Esophagus squamous epithelium (tissue), 5 donors: ENCODE measurements at places on chromosomes 2 and 18.

DNA sequence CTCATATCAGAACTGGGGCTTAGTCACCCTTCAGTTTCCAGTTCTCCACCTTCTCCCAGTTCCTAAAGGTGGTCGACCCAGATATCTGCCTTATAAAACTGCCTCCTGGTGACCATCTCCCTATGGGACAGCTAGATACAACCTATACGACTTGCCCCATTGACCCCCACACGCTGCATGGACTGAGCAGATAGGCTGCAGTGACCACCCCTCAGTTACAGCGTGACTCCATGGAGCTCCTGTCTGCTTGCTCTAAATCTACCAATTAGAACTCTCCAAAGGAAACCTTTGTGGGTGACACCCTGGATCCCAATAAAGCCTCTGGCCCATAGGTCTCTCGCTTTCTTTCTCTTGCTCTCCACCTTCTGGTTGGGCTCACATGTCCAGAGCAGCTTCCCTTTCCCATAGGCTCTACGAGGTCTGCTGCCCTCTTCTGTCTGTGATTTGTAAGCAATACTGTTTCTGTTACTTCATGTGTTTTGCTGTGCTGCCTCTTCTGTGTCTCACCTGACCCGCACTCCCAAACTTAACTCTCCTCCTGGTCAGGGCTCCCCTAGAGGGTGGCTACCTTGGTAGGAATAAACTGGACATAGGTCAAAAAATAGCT is 971.3 kb upstream of the FAM98A start:
- DNase-seq: no peak

GRCh38 chr2:88597168-88597567 is 30.1 kb downstream of the EIF2AK3 start:
- DNase-seq: no peak

- no peak for DNase-seq
These were observed 103.3 kb upstream of the OSR1 start for GRCh38 chr2:19461504-19462255.

- no peak for DNase-seq
These were observed 70.6 kb downstream of the RPE start for GRCh38 chr2:210072922-210073509.

- no peak for DNase-seq
These were observed 30.4 kb downstream of the CYTIP start for GRCh38 chr2:157413326-157414035.

DNA sequence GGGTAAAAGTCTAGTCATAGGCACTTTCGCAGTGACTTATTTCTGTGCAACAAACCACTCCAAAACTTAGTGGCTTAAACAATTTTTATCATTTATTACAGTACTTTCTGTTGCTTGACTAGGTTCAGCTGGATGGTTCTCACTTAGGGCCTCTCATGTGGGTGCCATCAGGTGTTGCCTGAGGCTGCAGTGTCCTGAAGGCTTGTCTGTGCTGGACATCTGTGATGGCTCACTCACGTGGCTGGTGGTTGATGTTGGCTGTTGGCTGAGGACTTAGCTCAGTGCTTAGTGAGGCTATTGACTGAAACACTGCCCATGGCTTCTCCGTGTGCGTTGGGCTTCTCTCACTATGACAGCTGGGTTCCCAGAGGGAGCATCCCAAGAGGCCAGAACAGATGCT is 81.4 kb upstream of the GCFC2 start:
- no peak for DNase-seq

DNA sequence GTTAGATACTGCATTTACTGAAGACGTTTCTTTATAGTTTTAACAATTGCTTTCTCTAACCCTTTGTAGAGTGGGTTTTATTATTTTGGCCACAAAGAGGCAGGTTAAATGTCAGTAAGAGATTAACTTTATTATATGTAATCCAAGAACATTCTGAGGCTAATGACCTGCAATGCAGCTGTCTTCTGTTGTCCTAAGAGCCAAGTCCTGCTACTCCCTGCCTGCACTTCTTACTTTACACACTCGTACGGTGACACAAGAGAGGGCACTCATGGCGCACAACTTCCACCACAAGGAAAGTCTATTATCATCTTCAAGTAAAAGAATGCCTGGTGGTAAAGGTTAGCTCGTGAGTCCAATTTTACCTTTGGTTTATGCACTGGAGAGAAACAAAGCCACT is 471.0 kb upstream of the HNMT start:
- no peak for DNase-seq

DNA sequence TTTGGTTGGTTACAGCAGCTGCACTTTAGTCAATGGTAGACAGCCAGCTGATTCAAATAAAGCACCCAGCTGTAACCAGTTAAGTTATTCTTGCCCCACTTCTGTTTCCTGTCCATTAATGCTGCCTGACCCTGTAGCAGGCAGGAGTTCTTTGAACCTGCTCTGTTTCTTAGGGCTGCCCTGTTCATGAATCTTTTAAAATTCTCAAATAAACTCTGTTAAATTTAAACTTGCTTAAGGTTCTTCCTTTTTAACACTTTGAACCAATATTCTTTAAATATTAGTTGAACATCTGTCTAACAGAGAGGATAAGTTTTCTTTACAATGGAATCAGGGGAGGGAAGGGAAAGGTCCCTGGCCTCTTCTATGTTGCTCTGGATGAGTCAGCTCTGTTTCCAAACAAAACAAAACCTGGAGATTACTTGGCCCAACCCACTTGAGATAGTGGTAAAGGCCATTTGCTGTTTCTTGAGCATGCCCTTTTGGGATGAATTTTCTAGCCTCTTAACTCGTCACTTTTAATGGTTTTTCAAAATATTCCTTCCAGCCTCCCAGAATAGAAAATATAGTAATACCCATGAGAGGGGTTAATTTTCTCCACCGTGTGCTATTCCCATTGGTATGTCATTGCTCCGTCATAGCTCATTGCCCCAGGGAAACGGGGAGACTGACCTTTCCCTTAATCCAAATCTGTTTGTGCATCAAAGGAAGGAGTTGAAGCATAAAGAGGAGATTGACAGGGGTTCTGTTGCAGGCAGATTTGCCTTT is 112.1 kb upstream of the FHL2 start:
- no peak for DNase-seq

GRCh38 chr2:170408461-170409163 is 230.7 kb downstream of the MYO3B start:
- no peak for DNase-seq

DNA sequence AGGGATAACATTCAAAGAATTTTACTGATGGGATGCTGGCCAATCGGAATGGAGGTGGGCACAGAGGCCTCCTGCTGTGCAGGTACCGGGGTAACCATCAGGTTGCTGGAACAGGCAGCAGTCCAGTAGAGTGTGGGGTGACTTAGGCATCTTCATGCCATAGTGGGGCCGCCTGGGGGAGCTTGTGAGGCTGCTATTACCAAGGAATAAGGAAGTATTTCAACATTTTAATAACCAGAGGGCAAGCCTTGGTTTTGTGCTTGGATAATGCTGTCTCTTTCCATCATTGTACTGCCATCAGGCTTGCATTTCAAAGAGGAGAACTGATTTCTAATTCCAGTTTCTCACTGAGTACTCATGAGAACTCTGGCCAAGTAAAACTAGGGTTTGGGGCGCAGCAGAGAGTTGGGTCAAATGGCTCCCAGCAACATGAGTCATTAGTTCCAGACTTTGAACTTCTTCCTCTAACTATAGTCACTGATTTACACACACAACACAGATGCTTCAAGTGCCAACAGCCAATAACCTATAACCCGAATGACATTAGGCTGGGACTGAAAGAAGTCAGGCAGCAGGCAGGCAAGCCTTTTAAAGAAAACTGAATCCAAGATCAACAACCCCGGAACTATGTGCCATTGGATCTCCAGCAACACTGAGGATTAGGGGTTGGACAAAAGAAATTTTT is 56.1 kb upstream of the FHL2 start:
- no peak for DNase-seq

GRCh38 chr2:172510088-172510487 is 45.8 kb upstream of the PDK1 start:
- no peak for DNase-seq

GRCh38 chr18:65016631-65017371 is 734.0 kb upstream of the CDH7 start:
- DNase-seq: no peak

- no peak for DNase-seq
These were observed 16.8 kb upstream of the TMEM131 start for GRCh38 chr2:98012561-98012991.

GRCh38 chr2:164710837-164711765 is 89.8 kb upstream of the GRB14 start:
- DNase-seq: no peak

- no peak for DNase-seq
These were observed 25.5 kb upstream of the PXDN start for GRCh38 chr2:1769703-1770422.

- DNase-seq: no peak
These were observed 293.1 kb downstream of the SLC8A1 start for GRCh38 chr2:40158781-40159180.

GRCh38 chr2:159381574-159381973 is 95.1 kb upstream of the WDSUB1 start:
- DNase-seq: no peak

DNA sequence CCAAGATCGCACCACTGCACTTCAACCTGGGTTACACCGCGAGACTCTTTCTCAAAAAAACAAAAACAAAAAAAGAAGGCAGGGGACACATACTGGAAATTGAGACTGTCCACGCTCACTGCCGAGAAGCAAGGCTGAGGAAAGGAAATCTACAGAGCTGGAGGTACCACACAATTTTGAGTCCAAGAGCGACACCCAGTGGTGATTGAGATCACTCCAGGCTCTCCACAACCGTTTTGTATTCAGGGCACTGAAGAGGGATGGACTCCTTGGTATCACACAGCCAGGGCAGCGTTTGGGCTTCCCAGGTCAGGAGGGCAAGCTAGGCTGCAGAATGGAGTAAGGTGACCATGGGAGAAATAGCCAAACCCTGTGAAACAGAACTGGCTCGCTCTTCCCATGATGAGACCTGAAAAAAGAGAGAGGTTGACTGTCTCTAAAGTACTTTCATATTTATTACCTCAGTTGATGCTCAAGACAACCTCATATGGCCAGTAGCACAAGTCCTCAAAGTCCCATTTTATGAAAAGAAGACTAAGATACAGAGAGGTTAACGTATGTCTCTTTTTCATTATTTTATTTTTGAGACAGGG is 74.5 kb upstream of the YPEL5 start:
- no peak for DNase-seq

GRCh38 chr2:151237422-151238025 is 24.1 kb downstream of the RBM43 start:
- DNase-seq: no peak

DNA sequence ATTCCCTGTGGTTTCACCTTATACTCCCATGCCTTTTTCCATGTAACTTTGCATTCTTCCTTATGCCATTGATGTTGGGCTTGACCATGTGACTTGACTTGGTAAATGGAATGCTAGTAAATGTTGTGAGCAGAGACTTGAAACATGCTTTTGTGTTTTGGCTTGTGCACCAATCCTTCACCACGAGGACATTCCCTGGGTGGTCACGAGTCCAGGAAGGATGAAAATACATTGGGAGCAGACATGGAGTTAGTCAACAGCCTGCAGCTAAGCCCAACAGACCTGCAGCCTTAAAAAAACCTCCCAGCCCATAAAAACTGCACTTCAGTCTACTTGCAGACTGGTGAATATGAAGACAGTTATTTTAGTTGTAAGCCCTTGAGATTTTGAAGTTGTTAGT is 116.5 kb upstream of the SPATS2L start:
- DNase-seq: no peak

DNA sequence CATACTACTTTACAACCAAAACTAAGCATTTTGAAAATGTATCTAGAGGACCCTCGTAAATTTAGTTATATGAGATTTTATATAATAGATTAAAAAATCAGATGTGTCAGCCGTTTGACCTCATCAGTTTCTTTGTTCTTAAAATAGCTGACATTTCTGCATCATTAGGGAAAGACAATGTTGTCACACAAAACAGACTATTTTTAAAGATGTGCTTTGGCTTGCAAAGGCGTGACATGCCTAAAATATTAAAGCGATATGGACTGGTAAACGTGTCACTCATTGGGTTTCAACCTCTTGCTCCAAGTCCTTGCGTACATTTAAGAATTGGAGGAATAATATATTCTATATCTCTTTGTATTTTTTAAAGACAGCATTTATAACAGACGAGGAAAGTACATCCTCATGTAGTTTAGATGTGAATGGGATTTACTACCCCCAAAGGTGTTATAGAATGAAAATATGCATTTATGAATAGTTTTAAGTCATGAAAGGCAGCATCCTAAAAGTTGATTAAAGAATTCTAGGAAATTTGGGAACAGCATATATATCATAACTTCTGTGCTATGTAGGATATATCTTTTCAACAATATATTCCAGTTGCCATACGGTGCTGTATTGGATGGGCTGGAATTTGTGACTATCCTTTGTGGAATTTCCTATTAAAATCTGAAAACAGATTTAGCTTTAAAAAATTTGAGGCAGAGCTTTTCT is 3.8 kb downstream of the MYL12A start:
- no peak for DNase-seq

DNA sequence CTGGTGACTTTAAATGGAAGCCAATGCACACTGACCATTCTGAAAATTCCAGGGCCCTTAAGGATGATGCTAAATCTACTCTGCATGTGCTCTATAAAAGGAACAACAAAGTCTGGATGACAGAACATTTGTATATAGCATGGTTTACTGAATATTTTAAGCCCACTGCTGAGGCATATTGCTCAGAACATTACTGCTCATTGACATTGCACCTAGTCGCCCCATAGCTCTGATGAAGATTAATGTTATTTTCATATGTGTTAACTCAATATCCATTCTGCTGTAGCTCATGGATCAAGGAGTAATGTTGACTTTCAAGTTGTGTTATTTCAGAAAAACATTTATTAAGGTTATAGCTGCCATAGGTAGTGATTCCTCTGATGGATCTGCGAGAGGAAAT is 827.5 kb upstream of the CHAC2 start:
- DNase-seq: no peak

GRCh38 chr2:195343540-195343939 is 313.5 kb upstream of the SLC39A10 start:
- no peak for DNase-seq

DNA sequence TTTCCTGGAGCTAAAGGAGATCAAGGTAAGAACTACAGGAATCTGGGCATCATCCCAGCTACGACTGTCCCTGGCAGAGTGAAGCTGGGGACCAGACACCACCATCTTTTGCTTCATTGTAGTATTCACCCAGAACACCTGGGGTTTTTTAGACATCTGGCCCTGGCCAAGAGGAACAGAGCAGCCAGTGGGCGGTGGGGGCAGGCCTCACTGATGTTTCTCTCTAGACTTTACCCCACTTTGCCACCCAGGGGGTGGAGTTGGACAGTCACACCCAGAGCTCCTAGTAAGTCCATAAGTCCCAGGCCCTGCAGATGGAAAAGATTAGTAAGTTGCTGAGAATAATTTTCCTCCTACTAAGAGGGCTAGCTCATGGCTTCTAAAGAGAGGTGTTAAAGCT is 39.6 kb downstream of the MARCO start:
- no peak for DNase-seq

- DNase-seq: no peak
These were observed 639.7 kb upstream of the SYT4 start for GRCh38 chr18:43916984-43917383.

- DNase-seq: no peak
These were observed 5.8 kb upstream of the IKZF2 start for GRCh38 chr2:213157242-213157641.
